ENCODE measurements at places on chromosomes 3 and 15.
A peak's percentile ranks its signal among the peaks of the same experiment; 100 is the strongest.

- DNase-seq = no peak
Observed at GRCh38 chr3:186075931-186076567, 32.8 kb downstream of the ETV5 start.

GRCh38 chr3:77693147-77693546 is 653.2 kb downstream of the ROBO2 start:
- no peak for DNase-seq

- DNase-seq = no peak
Observed at GRCh38 chr3:181716966-181717365, 5.2 kb downstream of the SOX2 start.

GRCh38 chr3:124780356-124780755 is 50.1 kb downstream of the UMPS start:
- no peak for DNase-seq

DNA sequence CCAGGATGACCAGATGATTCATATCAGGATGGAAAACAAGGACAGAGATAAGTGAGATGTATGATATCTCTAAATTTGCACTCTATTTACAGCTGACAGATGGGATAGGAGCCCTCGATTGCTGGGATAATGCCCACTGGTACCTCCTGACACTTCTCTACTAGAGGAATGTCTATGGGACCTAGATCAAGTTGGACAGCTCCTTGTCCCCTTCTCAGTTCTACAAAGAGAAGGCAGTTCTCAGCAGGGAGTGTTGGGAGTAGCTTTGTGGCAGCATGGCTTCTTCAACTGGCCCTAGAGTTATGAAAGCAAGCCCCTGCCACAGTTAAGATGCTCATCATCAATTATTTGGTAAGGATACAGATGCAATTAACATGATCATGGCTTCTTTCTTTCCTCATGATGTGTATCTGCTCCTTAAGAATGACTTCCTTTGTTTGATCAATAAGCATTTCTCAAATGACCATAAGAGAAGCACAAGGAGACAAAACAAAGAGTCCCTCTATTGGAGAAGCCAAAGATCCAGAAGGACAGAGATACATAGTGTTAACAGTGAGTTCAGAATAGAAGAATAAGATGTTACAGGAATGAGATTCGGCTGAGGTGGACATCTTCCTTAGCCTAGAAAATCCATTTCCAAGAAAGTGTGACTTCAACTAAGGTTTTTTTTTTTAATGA is 481.3 kb downstream of the NAALADL2 start:
- DNase-seq = no peak

DNA sequence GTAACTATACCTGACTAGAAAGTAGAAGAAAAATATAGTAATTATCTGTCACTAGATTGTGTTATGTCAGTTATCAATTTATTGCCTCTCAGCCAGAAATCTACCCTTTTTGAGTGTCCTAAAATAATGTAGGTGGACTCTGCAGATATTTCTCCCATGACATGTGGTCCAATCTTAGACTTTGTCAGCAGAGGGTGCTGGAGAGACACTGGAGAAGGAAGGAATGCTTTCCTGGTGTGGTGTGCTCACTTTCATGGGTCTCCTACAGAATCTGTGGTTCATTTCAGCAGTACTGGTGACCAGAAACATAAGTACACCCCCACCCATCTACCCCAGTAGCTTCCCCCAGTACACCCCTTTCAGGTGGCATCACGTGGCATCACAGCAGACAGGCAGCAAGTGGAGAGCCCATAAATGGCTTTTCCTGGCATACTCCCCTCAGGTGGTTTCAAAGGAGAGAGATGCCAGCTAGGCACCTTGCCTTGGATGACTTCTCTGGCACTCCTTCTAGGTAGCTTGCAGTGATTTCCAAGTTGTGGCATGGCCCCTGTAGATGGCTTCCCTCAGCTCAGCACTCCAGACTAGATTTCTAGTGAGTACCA is 114.7 kb downstream of the GADL1 start:
- no peak for DNase-seq

DNA sequence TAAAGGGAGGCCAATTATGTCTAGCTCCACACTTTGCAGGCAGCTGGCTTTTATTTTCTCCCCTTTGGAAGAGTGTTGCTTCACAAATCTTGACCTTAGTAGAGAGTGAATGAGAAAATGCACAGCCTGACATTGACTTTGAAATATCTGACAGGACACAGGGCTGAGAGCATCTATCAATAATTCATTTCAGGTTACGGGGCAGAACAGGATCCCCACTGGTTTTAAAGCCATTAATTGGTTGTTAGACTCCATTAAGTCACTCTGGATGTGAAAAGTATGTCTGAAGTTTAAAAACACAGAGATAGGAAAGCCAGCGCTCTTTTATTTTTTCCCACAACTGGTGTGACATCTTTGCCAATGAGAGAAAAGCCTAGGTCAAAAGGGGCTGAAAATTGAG is 251.9 kb upstream of the TMC3 start:
- DNase-seq = no peak

DNA sequence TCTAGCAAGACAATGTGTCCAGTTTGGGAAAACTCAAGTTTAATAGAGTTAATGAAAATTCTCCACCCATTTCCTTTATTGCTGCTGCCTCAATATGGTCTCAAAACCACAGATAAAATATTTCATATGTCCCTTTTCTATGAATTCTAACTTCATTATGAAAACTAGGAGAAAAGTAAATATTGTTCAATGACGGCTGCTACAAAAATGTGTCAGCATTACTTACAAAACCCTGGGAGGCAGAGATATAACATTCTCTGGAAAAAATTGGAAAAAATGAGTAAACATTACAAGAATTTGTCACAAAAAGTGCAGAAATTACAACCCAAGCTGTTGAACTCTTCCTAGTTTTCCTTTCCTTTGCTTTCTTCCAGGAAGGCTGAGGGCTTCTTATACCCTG is 22.2 kb upstream of the FBN1 start:
- no peak for DNase-seq

- DNase-seq = peak; percentile 27
Observed at GRCh38 chr3:188211476-188211875, 57.5 kb downstream of the LPP start.

GRCh38 chr3:3113042-3113709 is 3.0 kb upstream of the IL5RA start:
- no peak for DNase-seq

GRCh38 chr3:160098261-160098908 is 109.8 kb downstream of the IL12A start:
- DNase-seq = no peak

DNA sequence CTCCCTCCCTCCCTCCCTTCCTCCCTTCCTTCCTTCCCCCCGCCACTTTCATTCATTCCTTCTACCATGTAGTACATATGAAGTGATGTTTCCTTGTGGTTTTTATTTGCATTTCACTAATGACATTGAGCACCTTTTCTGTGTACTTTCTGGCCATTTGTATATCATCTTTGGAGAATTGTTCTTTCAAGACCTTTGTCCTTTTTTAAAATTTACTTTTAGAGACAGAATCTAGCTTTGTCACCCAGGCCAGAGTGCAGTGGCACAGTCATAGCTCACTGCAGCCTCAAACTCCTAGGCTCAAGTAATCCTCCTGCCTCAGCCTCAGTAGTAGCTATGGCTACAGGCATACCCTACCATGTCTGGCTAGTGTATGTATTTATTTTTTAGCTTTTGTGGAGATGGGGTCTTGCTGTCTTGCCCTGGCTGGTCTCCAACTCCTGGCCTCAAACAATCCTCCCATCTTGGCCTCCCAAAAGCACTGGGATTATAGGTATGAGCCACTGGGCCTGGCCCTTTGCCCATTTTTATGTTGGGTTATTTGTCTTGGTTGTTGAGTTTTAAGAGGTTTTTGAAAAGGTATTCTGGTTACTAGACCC is 42.0 kb upstream of the CTDSPL2 start:
- no peak for DNase-seq

DNA sequence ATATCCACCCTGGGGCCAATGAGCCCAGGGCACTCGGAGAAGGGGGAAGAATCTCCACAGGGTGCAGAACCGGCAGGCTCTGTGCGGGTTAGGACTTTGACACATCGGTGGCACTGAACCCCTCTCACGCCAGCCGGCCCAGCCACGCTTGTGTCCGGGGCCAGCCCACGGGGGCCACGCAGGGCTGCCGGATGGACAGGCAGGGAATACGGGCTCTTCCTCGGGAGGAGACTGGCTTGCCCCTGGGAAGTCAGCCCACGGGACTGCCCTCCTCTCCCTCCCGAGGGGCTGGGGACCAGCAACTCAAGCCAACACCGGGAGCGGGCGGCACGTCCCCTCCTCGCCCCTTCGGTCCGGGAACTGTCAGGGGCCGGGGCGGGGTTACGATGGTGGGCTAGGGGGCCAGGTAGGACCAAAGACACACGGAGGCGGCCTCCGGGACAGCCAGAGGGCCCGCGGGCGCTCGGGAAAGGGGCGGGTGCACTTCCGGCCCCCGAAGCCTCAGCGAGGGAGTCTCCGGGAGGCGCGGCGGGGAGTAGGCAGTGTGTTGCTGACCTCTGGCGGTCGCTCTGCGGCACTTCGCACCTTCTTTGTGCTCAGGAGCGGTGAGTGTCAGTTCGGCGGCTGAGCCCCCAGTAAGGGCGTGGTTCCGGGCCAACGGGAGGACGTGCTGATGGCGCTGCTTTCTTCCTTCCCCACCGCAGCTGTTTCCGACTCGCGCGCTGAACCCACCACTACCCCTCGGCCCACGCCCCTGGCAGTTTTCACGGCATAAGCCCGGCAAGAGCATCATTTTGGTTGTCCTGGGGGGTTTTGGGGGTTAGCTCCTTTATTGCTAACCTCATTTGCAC is 5.1 kb upstream of the CYP8B1 start:
- DNase-seq = peak; percentile 82

- no peak for DNase-seq
Observed at GRCh38 chr15:50318697-50319096, 36.3 kb downstream of the GABPB1 start.

- no peak for DNase-seq
Observed at GRCh38 chr15:39774688-39775267, 7.9 kb downstream of the FSIP1 start.

- no peak for DNase-seq
Observed at GRCh38 chr3:68288085-68288484, 633.7 kb upstream of the SUCLG2 start.

DNA sequence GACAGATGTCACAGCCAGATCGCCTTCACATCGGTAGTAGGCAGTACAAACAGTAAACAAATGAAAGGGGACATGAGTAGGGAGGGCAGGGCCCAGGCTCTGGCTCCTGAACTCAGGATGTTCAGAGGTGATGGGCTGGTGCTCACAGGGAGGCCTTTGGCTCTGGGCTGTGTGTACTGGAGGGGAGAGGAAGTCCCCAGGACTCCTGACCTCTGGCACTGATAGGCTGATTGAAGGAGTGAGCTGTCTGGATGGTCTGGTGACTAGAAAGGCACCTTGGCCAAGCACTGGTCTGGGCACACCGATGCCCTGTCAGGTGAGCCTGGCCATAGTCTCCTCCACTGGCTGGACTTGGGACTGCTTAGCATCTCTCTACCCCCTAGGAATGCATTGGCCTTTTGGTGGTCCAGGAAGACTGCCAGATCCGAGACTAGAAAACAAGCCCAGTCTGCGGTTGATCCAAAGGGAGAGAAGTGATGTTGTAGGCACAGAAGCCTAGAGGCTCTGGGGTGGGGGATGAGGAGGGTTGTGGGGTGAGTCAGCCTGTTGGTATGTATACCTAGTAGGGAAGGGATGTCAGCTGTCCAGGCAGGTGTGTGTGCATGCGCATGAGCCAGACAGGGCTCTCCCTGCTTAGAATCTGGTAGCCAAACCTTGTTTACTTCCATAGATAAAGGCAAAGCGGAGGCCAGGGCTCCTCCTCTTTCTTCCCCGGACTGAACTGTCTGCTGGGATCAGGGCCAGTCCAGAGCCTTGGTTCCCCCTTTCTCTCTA is 1.9 kb downstream of the SPINT1 start:
- peak; percentile 72 for DNase-seq

GRCh38 chr3:81426826-81427577 is 334.4 kb downstream of the GBE1 start:
- DNase-seq = no peak

DNA sequence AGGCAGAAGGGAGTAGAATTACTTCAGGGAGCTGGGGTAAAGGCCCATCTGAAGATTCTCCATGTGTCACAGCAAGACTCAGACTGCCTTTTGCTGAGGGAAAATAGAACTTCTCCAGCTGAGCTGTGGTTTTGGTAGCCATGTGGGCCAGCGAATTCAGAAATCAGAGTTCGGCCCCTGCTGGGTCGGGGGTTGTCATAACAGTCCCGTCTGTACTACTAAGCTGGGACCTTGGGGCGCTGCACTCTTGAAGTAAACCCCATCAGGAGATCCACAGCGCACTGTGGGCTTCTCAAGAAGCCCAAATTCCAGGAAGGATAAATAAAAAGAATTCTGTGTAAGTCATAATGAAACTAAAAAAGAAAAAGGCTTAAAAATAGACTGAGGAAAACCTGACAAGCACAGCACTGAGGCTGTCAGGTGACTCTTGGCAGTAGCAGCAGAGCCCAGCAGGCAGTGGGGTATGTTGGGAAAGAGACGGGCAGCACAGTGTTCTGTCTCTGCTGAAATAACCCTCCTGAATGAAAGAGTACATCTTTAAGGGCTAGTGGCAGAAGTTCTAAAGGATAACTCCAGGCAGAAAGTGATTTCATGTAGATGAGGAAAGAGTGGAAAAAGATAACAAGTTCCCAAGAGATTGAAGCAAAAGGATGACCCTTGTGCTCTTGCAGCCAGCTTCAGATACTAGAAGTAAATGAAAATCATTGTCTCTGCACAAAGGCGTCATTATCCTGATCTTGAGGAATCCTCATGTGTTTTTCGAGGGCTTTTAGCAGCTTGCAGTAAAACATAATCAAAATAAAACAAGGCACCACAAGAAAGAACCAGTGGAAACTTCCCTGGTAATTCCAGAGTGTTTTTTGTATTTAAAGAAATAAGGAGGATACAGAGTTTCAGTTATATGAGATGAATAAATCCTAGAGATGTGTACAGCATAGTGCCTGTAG is 74.5 kb downstream of the RAB7A start:
- no peak for DNase-seq

DNA sequence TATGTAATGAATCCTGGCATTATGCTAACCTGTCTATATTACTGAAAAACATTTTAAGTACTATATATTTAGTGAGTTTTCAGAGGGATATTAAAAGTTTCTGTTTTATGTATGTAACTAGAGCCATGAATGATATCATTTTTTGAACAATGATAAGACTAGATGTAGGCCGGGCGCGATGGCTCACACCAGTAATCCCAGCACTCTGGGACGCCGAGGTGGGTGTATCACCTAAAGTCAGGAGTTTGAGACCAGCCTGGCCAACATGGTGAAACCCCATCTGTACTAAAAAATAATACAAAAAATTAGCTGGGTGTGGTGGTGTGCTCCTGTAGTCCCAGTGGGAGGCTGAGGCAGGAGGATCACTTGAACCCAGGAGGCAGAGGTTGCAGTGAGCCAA is 34.1 kb downstream of the DHX36 start:
- no peak for DNase-seq

DNA sequence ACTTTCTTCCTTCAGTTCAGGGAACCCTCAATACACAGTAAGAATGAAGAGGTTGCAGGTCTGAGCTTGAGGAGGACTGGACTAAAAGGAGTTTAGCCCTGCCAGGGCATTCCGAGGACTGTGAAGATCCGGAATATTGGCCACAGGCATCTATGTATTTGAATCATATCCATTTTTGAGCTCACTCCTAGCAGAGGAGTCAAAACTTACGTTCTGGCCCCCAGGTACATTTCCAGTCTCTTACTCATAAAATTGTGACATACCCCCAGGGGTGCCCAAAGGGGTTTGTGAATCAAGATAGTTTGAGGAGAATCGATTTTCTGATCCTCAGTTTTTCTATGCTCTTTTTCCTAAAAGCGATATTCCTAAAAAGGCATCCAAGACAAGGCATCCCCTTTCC is 27.6 kb upstream of the SRP14 start:
- DNase-seq = no peak

GRCh38 chr3:115835946-115836345 is 212.6 kb downstream of the GAP43 start:
- DNase-seq = no peak

- peak; percentile 93 for DNase-seq
Observed at GRCh38 chr3:42036483-42036823, 54.7 kb upstream of the TRAK1 start.
